CD4-positive, alpha-beta T cell treated with Interleukin-6 for 4 hours (primary cell): ENCODE measurements at places on chromosomes 7 and 10.

DNA sequence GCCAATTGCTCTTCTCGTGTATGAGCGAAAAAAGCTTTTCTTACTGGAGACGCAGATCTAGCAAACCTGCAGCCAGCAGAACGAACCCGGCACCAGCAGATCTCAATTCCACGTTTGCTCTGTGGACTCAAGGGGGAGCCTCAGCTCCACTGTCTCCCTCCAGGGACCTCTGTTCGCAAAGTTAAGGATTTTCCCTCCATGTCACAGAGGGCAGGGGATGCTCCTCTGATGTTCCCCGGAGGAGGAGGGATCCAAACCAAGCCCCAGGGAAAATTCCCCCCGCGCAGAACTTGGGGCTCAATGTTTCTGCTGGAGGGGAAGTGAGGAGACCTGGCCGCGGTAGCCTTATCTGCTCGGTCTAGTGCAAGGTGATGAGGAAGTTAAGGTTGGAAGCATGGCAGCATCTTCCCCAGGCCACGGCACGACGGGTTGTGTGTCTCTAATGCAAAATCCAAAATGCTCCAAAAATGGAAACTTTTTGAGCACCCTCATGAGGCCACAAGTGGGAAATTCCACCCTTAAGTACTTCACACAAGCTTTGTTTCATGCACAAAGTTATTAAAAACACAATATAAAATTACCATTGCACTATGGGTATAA, 9.0 kb downstream of the IQCE start:
- DNase-seq: peak; percentile 11

GRCh38 chr7:42210779-42211178, 26.2 kb downstream of the GLI3 start:
- no peak for DNase-seq

GRCh38 chr10:58435297-58435985, 50.2 kb downstream of the TFAM start:
- DNase-seq: peak; percentile 6

DNA sequence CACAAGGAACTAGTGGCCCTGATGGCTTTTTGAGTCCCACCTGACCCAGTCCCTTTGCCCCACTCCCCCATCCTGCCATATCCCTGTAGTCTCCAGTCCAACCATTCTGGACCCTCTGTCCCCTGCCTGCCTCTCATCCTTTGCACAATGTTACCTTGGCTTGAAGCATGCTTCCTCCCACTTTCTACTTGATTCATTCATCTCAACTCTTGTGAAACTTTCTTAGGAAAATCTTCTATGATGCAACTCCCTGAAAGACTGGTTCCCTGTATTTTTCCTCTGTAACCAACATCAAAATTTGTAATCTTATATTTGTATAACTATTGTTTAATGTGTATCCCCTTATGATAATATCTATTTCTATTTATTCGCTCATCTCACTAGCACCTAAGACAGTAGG, 151.5 kb downstream of the LRRTM3 start:
- no peak for DNase-seq

DNA sequence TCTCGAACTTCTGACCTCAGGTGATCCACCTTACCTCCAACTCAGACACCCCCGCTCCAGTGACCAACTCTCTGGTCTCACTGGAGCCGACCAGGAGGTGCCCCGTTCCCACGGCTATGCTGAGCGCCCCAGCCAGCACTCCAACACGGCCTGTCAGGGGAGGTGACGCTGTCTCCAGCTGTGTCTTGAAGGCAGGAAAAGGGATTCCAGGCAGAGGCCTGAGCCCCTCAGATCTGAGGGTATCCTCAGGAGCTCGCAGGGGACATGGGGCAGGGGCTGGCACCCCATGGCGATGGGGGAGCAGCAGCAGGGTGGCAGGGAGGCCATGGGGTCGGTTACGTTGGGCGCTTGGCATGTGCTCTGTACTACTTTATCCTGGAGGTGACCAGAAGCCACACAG, 94.3 kb upstream of the RHEB start:
- DNase-seq: no peak

DNA sequence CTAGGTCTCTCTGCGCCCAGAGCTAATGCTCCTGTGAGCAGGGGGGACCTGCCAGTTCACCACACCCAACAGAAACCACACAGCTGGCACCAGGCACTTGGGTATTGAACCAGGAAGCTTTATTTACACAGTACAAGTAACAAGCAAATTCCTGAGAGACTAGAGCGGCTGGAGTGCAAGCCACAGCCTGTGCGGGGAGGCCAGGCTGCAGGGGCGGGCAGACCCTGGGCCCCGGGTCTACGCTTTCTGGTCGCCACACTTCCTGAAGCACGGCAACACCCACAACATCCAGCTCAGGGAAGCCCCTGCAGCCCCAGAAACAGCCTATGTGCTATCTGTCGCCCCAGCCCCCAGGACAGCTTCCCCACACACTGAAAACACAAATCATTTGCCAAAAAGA, 125.0 kb downstream of the FAM53B start:
- DNase-seq: peak; percentile 29

DNA sequence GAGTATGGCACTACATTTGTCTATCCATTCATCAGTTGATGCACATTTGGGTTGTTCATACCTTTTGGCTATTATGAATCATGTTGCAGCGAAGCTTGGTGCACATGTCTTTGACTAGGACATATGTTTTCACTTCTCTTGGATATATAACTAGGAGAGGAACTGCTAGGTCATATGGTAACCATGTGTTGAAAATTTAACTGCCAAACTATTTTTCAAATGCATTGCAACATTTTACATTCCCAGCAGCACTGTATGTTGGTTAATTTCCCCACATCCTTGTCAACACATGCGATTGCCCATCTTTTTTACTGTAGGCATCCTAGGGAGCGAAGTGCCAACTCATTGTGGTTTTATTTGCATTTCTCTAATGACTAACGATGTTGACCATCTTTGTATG, 183.4 kb downstream of the PRKCQ start:
- no peak for DNase-seq

GRCh38 chr7:137462074-137462715, 118.7 kb upstream of the PTN start:
- DNase-seq: no peak
